ENCODE measurements at places on chromosomes 11 and 22.

DNA sequence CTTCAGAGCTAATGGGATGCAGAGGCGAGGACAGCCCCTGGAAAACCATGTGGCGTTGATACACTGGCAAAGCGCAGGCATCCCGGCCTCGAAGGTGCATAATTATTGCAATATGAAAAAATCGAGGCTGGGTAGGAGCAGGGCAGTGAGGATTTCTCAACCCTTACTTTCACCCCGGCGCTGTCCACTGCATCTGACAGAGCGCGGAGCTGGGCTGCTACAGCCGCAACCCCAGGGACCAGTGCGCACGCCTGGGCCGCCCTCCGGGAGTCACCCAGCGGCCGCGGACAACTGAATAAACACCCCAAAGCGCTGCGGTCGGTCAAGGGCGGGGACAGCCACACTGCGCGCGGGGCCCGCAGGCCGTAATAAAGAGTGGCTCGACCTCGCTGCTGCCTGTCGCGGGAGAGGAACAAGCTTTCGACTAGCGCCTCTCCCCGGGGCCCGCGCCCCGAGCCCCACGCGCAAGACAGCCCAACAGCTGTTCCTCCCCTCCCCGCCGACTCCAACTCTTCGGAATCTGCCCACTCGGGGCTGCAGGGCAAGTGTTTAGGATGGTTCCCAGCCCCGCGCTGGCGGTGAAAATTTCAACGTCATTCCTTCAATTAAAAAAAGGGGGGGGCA lies 3.6 kb upstream of the WT1 start:
- DNase-seq = no peak

DNA sequence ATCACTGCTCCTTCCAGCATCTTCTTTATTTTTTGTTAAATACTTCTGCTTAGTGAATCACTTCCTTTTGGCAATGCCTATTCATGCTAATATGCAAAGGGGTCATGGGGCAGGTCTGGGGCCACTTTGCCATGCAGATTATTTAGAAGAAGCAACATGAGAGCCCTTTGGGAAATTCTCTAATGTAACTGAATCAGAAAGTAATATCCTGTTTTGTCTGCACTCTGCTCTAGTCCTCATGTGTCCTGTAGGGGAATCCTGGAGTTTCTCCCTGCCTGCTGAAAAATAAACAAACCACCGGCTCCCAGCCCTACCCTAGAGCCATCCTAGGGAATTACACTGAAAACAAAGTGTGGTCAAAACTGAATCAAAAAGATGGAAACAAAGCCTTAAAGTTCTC lies 176.5 kb upstream of the POU2AF2 start:
- no peak for DNase-seq

GRCh38 chr11:98734686-98735085 lies 286.1 kb upstream of the CNTN5 start:
- no peak for DNase-seq

DNA sequence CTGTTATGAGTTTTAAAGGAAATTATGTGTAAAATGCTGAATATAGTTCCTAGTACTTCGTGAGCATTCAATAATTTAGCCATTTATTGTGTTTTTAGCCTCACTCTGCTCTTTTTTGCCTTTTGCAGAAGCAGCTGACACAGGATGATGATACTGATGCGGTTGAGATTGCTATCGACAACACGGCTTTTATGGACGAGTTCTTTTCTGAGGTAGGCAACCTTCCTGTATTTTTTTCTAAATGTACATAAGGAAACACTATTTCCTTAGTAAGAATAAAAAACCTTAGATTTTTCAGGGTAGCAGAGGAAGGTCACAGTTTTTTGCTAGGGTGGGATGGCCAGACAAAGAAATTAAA lies 17.9 kb downstream of the STX3 start:
- no peak for DNase-seq

GRCh38 chr22:23685205-23685784 lies 5.5 kb upstream of the RGL4 start:
- DNase-seq = no peak

GRCh38 chr11:116250155-116250554 lies 522.6 kb downstream of the BUD13 start:
- no peak for DNase-seq

GRCh38 chr11:94926271-94926625 lies 47.1 kb downstream of the CWC15 start:
- DNase-seq = no peak

GRCh38 chr11:128598506-128599150 lies 11.3 kb upstream of the ETS1 start:
- no peak for DNase-seq

GRCh38 chr11:106551744-106552673 lies 466.3 kb downstream of the GUCY1A2 start:
- DNase-seq = no peak

GRCh38 chr11:3129591-3130268 lies 35.4 kb downstream of the OSBPL5 start:
- DNase-seq = no peak

DNA sequence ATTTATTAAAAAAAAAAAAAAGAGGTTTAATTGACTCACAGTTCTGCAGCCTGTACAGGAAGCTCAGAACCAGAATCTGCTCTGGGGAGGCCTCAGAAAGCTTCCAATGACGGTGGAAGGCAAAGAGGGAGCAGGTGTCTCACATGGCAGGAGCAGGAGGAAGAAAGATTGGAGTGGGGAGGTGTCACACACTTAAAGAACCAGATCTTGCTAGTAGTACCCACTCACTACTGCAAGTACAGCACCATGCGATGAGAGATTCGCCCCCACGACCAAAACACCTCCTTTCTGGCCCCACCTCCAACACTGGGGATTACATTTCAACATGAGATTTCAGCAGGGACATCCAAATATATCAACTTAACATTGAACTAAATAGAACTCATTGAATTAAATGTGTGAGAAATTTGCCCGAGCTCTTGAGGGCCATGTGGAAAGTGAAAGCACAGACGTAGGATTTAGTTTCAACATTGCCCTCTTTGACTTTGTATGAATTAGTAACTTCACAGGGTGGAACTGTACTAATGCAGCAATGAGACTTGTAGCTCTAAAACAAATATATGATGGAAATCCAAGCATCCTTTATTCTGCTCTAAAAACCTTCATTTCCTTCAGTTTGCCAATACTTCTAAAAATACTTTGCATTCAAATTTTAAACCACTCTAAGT lies 628.2 kb downstream of the FAM181B start:
- DNase-seq = no peak

DNA sequence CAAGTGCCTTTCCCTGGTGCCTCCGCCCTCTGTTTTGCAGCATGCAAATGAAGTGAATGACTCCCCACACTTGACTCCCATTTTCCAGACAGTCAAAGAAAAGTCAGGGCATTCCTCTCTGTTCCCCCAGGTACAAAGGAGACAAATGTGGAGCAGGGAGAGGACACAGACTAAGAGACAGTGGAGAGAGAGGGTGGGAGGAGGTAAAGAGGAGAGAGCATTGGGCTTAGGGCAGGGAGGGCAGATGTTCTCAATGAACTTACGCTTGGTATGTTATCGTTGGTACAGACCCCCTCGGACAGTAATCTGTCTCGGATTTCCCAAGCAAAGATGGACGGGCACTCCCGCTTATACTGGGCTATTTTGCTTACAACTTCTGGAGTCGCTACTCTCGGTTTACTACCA lies 9.8 kb downstream of the PAX6 start:
- DNase-seq = no peak

GRCh38 chr11:92739041-92739440 lies 230.4 kb upstream of the MTNR1B start:
- no peak for DNase-seq

DNA sequence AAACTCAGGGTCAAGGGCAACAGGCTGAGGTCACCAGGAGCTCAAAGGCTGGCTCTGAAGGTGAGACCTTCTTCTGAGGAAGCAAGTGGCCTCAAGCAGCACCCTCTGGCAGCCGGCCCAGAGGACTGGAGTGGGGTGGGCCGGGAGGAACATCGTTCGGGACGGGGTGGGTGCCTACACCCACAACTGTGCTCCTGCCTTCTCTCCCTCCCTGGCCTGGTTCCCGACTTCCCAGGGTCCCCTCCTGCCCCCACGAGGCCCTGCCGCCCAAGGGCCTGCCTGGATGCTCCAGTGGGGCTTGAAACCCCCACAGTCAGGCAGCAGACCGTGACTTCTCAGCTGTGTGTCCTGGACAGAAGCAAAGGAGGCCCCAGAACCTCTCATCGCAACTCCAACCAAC lies 195.7 kb downstream of the IGLL1 start:
- DNase-seq = no peak

DNA sequence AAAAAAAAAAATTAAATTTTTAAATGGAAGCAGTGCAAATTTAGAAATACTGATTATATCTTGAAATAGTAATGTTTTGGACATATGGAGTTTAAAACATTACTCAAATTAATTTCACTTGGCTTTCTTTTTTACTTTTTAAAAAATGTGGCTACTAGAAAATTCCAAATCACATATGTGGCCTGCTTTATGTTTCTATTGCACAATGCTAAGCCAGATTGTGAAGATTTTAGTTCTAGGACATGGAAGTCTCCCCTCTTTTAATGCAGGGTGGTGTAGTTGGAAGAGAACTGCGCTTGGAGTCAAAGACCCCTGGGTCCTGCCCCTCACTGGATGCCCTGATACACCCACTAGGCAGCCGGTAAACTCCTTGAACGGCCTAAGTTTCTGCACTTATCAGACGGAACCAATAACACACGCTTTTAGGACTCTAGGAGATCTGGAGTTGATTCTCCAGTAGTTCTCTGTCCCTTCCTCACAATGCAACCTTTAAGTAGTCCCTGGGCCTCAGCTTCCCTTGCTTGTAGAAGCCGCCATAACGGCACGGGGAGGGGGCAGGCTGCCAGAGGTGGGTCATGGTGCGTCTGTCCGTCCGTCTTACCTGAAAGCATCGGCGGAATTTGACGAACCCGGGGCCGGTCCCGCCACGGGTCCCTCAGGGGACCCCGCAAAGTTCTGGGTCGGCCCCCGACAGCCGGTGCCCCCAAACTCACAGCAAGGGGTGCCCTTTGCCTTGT lies 505 bp downstream of the FAM227A start:
- no peak for DNase-seq

GRCh38 chr22:20937794-20938671 lies 20.8 kb downstream of the CRKL start:
- DNase-seq = no peak

GRCh38 chr11:69051381-69052342 lies 2.9 kb downstream of the TPCN2 start:
- no peak for DNase-seq

GRCh38 chr11:73384872-73385689 lies 8.9 kb downstream of the RELT start:
- DNase-seq = peak; percentile 38

DNA sequence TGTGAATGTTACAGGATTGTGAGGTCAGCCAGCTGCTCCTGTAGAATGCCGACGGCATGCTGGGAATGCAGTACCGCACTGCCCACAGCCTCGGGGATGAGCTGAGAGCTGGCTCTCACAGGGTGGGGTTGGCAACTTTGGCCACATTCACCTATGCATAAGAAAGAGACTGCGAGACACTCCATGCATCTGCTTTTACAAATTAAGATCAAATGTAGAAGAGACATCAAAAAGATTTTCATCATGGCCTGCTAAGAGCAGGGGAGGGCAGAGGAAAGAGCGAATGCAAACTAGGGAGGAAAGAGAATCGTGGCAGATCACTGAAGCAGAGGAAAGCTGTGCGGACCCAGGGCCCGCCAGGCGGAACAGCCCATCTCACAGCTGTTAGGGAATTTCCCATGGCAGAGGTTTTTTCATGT lies 49.8 kb upstream of the SPATA19 start:
- DNase-seq = no peak

DNA sequence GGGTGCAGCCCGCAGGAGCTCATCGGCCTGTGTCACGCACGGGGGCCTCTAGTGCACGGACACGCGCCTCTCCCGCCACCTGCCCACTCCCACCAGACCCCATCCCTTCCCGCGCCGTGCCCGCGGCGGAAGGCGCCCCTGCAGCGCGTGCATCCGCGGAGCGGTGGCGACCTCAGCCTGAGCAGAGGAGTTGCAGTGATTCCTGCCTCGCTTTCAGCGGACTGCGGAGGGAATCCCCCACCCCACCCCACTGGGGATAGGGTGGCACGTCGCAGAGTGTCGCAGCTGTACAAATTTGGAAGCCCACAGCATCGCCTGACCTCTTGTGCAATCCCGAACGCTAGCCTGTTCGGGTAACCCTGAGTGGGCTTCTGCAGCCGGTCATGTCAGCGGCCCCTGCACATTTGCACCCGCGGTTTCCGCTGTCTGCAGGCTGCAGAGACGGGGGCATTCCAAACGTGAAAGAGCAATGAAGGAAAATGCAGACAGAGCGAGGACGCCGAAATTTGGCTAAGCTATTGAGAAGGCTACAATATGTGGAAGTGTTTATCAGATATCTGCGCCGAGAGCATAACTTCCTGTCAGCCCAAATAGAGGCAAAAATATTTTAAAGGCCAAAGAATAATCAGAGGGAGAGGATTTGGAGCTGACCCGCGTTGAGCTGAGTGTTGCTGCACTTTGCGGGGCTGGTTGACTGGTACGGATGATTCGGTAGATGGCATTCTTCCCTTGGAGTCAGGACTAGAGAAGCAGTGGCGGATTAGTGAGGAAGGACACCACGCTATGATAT lies 617 bp upstream of the ARHGAP20 start:
- no peak for DNase-seq

DNA sequence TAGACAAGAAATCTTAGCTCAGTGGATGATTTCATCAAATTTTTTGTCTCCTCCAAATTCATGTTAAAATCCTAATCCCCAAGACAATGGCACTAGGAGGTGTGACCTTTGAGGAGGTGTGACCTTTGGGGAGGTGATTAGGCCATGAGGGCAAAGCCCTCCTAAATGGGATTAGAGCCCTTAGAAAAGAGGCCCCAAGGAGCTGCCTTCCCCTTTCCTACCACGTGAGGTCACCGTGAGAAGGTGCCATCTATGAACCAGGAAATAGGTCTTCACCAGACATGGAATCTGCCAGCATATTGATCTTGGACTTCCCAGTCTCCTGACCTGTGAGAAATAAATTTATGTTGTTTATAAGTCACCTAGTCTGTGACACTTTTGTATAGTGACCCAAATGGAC lies 138.7 kb downstream of the TRIM29 start:
- no peak for DNase-seq

GRCh38 chr11:12180257-12181205 lies 70.1 kb downstream of the MICAL2 start:
- DNase-seq = no peak

DNA sequence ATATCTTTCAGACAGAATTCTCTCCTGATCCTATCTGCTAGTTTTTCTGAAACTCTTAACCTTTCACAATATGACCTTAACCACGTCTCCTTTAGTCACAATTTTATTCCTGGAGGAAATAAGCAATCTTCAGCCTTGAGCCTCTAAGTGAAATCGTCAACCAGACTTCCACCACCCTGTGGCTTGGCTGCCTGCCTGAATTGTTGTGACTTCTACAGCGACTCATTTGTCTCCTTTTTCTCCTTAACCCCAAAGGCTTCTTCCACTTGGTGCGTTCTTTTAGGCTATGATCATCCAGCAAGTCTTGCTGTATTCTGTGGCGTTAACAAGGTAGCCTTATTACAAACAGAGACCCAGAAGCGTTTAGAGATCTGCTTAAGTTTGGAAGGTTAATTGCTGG lies 535.1 kb upstream of the ARHGAP42 start:
- no peak for DNase-seq

DNA sequence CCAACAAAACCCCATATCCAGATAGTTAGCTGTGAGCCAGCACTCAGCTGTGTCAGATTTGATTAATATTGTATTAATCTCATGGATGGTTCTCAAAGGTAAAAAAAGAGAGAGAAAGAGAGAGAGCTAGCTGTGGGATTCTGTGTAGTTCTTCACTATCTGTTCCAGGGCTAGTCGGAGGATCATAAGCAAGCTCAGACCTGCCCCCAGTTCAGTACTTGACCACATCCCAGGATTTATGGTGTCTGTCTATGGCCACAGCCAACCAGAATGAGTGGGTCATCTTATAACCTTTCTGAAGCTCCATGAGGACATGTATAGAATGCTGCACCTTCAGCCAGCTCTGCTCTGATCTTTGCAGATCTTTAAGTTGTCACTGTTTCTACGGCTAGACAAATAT lies 13.5 kb upstream of the B3GNT6 start:
- DNase-seq = no peak

All from activated T-cell treated with anti-CD3 and anti-CD28 coated beads for 4 hours (primary cell).